Kidney capillary endothelial cell (primary cell): ENCODE measurements at places on chromosomes 7 and 10.

GRCh38 chr7:73599151-73599882, 20.9 kb upstream of the TBL2 start:
- DNase-seq: no peak

GRCh38 chr7:31883761-31884164, 186.4 kb downstream of the PDE1C start:
- peak; percentile 87 for DNase-seq

DNA sequence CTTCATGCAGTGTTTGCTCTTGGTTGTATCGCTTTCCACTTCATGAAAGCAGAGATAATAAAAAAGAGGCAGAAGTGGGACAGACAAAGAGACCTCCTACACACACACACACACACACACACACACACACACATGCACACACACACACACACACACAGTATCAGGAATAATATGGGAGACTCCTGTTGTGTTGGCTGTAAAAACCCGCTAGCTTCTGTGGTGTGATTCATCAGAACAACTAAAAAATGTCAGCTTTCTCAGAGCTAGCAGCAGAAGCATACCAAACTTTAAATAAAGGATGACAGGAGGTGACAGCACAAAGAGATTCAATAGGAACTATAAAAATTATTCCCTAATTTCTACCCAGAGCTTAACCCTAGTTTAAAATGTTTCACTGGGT, 148.2 kb upstream of the LRRTM3 start:
- no peak for DNase-seq

GRCh38 chr7:47253650-47254080, 328.2 kb downstream of the TNS3 start:
- DNase-seq: peak; percentile 53

DNA sequence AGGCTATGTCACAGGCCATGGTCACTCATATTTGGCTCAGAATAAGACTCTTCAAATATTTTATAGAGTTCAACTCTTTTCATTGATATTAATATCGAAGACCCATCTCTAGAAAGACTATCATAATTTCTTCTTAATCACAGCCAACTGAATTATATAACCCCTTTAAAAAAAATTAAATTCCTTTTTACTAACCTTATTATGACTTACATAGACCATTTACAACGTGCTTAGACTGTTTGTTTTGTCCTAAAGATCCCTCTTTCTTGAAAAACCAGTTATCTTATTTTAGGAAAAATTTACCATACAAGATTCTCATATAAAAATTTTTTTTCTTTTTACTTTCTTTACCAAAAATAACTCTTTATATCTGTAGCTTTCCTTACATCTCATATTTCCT, 10.2 kb upstream of the TMEM254 start:
- DNase-seq: no peak

- DNase-seq: no peak
These were observed 56.1 kb downstream of the AUTS2 start for GRCh38 chr7:69654381-69654780.

DNA sequence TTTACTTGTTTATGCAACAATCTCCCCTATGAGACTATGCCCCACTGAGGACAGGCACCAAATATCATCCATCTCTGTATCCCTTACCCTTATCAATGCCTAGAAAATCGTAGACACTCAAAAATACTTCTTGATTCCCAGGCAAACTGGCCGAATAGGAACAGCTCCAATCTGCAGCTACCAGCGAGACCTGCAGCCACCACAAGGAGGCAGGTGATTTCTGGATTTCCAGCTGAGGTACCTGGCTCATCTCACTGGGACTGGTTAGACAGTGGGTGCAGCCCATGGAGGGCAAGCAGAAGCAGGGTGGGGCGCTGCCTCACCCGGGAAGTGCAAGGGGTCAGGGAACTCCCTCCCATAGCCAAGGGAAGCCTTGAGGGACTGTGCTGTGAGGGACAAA, 10.8 kb upstream of the PPP1R3C start:
- DNase-seq: no peak

GRCh38 chr7:50471970-50472369, 21.8 kb upstream of the FIGNL1 start:
- no peak for DNase-seq

DNA sequence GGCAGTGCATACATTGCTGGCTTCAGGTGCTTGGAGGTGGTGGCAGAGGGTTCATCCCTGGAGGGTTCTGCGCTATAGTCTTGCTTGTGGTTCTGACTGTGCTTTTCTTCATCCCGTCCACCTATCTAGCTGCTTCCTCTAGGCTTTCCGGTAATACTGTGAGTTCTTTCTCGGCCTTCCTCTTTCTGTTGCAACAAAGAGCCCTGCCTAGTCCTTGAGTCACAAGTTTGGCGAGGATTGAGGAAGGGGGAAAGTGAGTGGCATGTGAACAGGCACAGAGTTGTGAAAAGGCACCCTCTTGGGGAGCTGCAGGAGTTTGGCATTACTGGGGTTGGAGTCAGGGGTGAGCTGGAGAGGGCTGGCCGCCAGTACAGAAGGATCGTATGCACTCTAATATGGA, 123.0 kb downstream of the SH2D4B start:
- no peak for DNase-seq

DNA sequence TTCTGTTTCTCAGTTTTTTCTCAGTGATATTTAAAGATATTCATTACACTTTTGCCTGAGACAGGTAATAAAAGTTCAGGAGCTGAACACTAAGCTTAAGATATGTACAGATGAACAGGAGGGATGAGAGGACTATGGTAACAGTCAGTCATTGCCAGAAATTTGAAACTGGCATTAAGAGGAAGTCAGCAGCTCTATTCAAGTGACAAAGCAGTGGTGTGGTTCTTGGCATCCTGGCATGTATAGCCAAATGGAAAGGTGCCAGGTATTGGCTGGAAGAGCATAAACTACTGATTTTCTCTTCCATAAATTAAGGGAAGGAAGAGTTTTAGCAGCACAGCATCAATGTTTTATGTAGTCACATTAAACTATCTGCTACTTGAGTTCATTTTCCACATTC, 22.7 kb downstream of the HOXA1 start:
- DNase-seq: no peak

DNA sequence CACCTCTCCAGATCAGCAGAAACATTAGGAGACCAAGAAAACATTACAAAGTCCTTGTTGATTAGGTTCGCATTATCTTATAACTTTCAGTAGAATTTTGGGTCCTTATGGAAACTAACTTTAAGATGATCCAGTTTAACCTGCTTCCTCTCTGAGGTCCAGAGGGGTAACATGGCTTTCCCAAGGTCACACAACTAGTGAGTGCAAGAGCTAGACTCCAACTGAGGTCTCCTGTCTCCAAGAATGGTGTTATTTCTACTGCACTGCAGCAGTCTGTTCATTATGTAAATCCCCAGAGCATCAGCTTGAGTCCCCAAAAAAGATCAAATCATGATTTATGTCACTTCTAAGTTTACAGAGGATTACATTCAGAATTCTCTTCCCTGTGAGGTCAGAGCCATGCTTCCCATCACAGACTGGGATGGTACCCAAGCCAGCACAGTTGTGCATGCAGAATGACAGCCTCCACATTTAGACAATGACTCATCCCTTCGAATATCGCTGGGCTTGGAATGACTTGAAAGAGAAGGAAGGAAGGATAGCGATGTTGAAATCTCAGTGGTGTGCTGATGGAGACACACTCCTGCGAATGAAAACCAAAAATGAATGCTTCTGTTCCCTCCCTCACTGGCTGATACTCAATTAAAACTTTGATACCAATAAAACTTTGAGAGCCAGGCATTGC, 163.1 kb upstream of the PLXNA4 start:
- no peak for DNase-seq

DNA sequence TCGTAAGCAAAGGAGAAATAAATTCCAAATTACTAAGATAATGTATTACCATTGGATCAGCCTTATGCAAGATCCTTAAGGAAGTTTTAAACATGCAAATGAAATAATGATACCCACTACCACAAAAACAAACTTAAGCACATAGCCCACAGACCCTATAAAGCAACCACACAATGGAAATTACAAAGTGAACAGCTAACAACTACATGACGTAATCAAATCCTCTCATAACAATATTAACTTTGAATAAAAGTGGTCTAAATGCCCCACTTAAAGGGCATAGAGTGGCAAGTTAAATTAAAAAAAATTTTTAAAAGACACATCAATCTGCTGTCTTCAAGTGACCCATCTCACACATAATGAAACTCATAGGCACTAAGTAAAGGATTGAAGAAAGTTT, 397.3 kb upstream of the SEMA3A start:
- no peak for DNase-seq

DNA sequence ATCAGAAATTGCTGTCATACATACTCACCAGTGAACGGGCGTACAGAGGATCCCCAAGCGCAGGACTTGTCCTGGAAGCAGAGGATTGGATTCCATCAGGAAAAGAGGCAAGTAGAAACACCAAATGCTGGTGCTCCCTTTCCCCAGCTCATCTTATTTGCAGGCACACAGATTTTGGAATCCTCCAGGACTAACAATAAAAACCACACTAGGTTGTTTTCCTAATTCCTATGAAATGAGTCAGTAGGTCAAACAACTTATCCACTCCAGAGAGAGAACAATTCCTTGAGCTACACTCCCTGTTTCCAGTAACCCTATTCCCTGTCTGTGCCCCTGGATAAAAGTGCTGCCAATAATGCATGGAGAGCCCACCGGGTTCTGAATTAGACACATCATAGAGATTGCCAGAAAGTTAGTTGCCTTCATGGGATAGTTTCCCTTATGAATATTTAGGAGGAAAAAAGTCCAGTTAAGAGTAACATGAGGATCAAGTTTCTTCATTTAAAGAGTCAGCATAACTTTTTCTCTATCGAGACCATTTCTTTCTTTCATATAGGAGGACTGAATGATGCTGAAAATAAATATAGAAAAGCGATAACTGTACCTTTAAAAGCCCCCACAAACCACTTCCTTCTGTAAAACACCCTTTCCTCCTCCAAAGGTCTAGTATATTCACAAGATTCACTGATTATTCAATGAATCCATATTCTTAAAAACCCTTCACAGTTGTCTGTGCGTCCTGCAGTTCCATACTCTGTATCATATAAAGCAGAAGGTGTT, 178.3 kb upstream of the KLF14 start:
- peak; percentile 71 for DNase-seq

GRCh38 chr10:85679710-85680109, 686.9 kb downstream of the GRID1 start:
- DNase-seq: no peak

GRCh38 chr7:26760501-26760900, 103.9 kb downstream of the SKAP2 start:
- no peak for DNase-seq

- DNase-seq: peak; percentile 9
These were observed 74.8 kb upstream of the GPR37 start for GRCh38 chr7:124840435-124840834.

DNA sequence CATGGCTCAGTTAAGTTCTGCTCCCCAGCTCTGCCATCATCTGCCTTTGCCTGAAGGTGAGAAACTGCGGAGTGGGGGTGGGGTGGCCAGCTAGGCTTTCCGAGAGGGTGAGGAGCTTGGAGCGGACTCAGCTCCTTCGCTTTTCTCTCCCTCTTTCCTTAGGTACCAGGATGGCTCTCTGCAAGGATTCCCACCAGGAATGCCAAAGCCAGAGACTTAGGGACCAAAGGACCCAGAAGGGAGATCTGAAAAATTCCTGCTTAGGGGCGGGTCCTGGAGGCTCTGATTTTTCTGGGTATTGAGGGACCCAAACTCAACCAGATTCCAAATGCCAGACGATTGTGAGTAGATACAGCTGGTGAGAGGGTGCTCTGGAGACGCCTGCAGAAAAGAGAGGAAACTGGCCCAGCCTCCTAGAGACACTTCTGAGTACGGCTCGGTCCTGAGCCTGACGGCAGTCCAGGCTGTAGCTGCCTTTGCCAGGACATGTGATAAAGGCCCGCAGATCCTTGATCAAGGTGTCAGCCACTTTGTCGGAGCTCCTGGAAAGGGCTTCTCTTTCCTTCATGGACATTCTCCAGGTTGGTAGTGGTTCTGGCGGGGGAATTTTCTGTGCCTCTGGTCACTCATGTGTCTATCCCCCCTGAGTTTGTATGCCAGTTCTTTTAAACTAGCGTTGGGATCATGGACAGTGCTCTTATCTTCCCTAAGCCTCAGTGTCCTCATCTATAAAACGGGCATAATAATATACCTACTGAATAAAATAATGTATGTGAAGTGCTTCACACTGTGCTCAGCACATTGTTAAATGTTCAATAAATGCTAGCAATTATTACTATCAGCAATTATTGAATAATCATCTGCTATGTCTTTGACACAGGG, 42.5 kb upstream of the BTRC start:
- DNase-seq: no peak

- DNase-seq: no peak
These were observed 84.4 kb upstream of the TNS3 start for GRCh38 chr7:47666164-47666862.

DNA sequence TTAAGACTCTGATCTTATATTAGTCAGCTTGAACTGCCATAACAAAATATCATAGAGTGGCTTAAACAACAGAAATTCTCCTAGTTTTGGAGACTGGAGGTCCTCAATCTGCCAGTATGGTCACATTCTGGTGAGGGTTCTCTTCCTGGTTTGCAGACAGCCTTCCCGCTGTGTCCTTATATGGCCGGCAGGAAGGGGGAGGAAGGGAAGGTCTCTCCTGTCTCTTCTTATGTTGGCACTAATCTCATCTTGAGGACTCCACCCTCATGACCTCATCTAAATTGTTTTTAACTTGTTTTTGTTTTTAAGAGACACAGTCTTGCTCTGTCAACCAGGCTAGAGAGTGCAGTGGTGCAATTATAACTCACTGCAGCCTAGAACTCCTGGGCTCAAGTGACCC, 53.1 kb downstream of the VPS41 start:
- no peak for DNase-seq

DNA sequence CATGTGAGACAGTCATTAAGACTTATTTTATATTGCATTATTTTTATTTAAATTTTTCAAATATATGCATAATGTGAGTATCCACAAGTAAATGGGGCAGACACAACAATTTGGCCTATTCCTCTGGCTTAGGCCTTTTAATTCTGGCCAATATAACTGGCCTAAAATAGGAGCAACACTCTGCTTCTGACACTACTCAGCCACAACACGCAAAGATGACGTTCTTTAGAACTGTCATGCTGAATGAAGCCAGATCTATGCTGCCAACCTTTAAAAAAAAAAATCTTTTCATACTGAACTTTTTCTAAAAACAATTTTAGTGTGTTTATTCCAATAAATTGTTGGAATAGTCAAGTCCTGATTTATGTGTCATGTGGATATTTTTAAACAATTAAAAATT, 355.0 kb upstream of the BMPER start:
- no peak for DNase-seq

GRCh38 chr10:60739558-60739957, 38.7 kb upstream of the CDK1 start:
- DNase-seq: no peak

- DNase-seq: no peak
These were observed 3.3 kb upstream of the PWWP2B start for GRCh38 chr10:132393695-132394181.

GRCh38 chr7:14309432-14309831, 320.0 kb upstream of the ETV1 start:
- DNase-seq: no peak

DNA sequence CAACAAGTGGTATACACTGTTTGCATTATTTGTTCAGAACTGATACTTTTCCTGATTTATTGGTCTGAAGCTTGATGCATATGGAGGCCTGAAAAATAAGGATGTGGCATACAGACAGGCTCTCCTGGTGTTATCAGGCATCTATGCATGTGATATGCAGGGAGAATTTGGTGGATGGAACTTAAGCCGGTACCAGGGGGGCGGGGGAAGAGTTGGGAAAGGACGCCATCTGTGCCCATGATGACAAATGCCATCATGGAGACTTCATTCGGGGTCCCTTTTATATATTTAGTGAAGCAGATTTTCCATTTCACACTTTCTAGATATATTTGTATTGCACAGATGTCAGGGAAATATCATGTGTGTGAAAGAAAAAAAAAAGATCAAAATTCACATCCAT, 5.4 kb downstream of the HECW1 start:
- DNase-seq: no peak
